Mammary epithelial cell (primary cell): ENCODE measurements at places on chromosomes 7 and 10.
A peak's percentile ranks its signal among the peaks of the same experiment; 100 is the strongest.

DNA sequence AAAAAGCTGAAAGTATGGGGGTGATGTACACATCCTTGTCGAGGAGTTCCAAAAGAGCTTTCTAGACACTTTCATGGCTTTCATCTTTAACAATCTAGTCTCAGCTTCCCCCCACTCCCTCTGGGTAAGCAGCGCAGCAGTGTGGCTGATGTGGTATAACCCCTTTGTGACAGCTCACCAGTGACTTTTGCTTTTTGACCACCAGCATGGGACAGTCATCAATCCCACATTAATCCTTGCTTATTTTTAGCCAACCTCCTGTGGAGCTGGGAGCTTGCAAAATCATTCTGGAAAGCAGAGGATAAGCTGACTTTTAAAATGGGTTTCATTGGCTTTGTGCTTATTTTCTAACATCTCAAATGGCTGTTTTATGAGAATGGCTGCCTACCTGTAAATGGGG is 272.7 kb downstream of the HDAC9 start:
- no peak for DNase-seq

- DNase-seq: peak; percentile 77
Measured at GRCh38 chr7:135536150-135536549, 21.6 kb upstream of the NUP205 start.

DNA sequence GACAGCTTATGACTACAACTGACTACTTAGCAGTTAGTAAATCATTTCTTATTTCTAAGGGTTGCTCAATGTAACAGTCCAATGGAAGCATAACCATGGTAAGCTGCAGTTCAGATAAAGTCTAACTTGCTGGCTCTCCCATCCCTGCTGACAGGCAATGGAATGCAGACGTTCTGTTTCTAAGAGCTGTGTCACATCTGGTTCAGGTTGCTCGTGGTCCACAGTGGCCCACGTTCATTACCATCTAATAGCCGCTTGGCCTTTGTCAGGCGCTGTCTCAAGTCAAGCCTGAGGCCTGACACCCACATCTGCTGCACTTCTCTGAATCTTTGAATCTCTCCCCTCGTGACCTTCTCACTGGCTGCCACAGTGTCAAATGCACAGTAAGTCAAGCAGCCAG is 240.8 kb downstream of the FGFR2 start:
- no peak for DNase-seq

GRCh38 chr7:3191548-3191947 is 109.5 kb upstream of the SDK1 start:
- no peak for DNase-seq

GRCh38 chr7:35717013-35717412 is 22.1 kb upstream of the HERPUD2 start:
- DNase-seq: no peak

GRCh38 chr10:22429146-22429545 is 83.8 kb downstream of the SPAG6 start:
- DNase-seq: no peak

DNA sequence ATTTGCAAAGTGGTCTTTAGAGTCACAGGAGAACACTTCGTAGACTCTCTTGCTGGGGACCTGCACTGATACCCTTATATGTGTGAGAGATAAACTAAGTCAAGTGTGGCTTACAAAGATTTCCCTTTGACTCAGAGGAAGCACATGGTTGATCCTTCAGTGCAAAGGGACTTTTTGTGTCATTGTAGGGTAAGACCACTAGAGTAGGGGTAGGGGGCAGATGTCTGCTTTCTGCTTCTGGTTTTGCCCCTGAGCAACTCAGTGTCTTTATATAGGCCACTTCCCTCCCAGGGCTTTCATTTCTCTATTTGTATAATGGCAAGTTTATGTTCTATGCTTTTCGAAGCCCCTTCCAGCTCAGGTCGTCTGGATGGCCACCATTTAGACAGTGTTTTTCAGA is 281.7 kb downstream of the SORCS3 start:
- DNase-seq: no peak

GRCh38 chr7:156947120-156947843 is 2.2 kb upstream of the NOM1 start:
- DNase-seq: no peak

DNA sequence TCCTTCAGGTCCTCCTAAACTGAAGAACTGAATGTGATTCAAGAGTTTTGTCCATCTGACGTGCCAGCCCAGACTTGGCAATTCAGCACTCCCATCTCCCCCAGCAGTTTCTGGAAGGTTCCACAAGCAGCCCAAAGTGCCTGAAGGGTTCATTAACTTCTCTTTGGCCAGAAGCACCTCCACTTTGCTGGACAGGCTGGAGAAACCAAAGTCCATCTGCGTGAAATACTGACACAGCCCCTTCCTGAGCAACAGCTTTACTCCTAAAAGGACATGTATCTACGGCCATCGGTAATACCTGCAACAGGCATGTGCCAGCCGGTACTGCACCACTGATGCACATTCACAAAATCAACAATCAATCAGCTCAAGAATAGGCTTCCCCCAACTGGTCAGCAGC is 48.5 kb downstream of the RSU1 start:
- DNase-seq: no peak

- DNase-seq: no peak
Measured at GRCh38 chr7:130063036-130063435, 7.3 kb upstream of the KLHDC10 start.

GRCh38 chr10:126595160-126595559 is 75.3 kb downstream of the C10orf90 start:
- no peak for DNase-seq
